Liver (tissue), 10 donors: ENCODE measurements at places on chromosomes 16 and 17. TPM values are rescaled to one million over a fixed set of nuclear protein-coding genes. Genes with fewer than 3 reads are reported as not detected.

Gene IQCK
- 3.1 TPM for polyA plus RNA-seq

DNA sequence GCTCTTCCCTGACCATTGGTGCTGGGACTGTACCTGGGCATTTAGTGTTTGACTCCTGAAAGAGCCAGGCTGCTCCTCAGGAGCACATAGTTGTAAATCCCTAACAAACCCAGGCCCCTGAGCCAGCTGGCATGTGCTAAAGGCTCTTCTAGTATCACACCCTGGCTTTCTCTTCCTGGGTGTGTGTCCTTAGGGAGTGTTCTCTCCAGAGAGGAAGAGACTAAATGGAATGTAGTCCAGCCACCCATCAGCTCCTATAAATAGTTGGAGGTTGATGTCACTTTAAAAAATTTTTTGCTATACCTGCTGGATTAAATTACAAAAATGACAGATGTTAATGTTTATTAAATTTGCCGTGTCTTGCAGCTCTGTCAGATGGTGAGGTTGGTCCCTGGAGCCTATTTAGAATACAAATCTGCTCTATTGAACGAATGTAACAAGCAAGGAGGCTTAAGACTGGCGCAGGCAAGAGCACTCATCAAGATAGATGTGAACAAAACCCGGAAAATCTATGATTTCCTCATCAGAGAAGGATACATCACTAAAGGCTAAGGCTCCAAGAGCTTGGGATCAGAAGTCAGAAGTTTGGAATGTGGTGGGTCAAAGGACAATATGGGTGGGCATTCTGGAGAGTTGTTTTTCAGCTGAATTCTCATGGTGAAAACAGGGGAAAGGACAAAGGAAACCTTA is 13.1 kb upstream of the DUSP14 start:
- no peak for DNase-seq

Gene HEXD
- 5.6 TPM for polyA plus RNA-seq

- DNase-seq: no peak
These were observed 44.8 kb upstream of the NFAT5 start for GRCh38 chr16:69520800-69521602.

GRCh38 chr17:73748508-73748907 is 104.3 kb upstream of the SDK2 start:
- no peak for DNase-seq

Gene KRT25
- polyA plus RNA-seq: not detected

Gene KRT39
- polyA plus RNA-seq: not detected

DNA sequence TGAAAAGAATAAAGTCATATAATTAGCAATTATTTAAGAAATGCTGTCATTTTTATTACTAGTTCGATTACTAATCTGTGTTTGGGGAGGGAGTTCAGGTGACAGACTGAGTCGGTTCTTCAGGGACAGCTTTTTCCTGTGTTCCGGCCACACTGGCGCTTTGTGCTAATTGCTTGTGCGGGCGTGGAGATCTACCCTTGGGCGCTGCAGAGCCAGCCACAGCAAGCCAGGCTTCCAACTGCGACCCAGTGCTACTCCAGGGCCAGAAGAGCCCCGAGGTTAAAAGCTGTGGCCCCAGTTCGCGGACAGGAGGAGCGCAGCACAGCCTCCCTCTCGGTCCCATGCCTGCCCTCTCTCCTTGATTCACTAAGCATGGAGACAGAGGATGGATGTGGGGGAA is 6.5 kb upstream of the OR2C1 start:
- DNase-seq: no peak

- DNase-seq: no peak
These were observed 38.5 kb downstream of the PIGL start for GRCh38 chr17:16255481-16255921.

DNA sequence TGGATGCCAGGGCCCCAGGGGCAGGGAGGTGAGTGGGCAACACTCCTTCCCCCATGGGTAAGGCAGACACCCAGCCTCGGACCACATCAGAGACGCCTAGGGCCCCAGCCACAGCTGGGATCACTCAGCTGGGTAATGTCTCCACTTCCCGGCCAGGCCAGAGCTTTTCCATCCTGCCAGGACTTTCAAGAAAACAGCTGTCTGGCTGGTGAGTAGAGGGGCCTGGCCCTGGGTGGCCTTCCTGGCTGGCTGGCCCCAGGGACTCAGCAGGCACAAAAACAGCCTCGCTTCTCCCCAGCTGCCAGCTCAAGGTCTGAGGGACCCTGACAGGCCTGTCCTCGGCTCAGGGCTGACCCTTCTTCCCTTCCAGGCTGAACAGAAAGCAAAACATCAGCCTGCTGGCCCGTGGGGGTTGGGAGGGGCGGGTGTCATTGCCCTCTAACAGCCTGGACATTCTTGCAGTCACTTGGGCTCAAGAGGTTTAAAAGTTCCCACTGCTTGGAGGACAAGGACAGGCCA is 45.3 kb upstream of the JPH3 start:
- peak; percentile 50 for DNase-seq

Gene ERI2
- polyA plus RNA-seq: 12.2 TPM
